ENCODE measurements at places on chromosomes 7 and 10.

GRCh38 chr7:92880212-92881090 is 44.1 kb upstream of the CDK6 start:
- peak; percentile 39 for ATAC-seq

DNA sequence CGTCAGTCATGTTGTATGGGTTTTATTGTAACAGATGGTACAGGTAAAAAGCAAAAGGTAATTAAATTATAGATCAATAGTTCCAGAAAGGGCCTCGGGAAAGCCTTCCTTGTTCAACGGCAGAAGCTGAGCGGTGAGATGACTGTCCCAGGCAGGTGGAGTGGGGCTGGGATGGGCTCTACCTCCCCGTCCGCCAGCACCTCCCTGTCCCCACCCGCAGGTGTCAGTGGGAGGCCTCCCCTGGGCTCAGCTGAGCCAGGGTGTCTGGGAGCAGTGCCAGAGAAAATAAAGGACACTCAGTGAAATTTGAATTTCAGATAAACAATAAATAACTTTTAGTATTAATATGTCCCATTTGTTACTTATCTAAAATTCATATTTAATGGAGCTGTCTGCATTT is 58.9 kb downstream of the CLRN3 start:
- ATAC-seq: no peak

- peak; percentile 64 for ATAC-seq
Observed at GRCh38 chr10:69464801-69465401, 13.6 kb downstream of the TSPAN15 start.

GRCh38 chr10:29657719-29658274 is 23.0 kb upstream of the SVIL start:
- ATAC-seq: no peak

DNA sequence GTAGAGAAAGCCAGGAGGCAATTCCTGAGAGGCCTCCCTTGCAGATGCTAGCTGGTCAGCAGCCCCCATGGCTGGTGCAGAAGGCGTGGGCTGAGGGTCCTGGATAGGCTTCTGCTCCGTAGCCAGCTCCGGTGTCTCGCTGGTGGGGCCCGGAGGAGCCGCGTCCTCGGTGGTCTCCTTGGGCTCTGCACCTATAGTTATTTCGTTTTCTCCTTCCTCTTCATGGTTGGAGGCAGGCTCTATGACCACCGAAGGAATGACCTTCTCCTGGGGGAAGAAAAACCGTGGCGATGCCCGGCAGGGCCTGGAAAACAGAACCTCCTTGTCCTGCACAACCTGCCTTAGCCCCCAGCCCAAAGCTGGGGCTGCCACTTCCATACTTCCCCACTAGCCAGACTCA is 118.3 kb upstream of the TARP start:
- no peak for ATAC-seq

DNA sequence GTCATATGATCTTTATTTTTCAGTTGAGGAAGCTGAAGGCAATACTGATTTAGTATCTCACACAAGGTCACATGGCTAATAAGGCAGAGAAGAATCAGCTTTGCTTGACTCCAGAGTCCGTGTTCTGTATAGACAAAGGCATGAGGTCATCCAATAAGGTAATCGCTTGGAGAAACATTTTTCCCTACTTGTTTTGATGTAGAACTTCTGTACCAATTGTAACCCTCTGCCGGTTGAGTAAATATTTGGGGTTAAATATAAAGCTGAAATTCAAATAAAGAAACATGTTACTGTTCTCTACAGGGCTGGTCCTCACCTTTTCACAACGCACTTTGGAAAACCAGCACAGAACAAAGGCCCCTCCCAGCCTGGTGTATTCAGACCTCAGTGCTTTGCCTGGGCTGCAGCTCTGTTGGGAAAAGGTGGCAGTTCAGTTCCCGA is 83.0 kb upstream of the INSYN2A start:
- ATAC-seq: no peak

GRCh38 chr10:13794992-13795612 is 208.3 kb downstream of the PRPF18 start:
- ATAC-seq: no peak

DNA sequence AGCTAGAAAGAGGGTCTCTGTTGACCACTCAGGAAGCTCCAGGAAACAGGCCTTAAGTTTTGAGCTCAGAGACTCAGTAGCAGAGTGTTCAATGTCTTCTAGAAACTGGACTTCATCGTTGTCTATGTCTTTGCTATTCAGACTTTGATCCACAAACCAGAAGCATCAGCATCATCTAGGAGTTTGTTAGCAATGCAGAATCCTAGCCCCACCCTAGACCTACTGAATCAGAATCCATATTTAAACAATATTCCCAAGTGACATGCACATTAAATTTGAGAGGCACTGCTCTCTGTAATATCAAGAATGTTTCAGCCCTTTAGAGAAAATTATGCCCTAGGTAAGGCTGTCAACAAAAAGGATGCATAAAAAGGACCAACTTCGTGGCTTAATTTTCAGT is 12.9 kb upstream of the OGDHL start:
- no peak for ATAC-seq

GRCh38 chr10:15223174-15223573 is 54.7 kb upstream of the NMT2 start:
- no peak for ATAC-seq

DNA sequence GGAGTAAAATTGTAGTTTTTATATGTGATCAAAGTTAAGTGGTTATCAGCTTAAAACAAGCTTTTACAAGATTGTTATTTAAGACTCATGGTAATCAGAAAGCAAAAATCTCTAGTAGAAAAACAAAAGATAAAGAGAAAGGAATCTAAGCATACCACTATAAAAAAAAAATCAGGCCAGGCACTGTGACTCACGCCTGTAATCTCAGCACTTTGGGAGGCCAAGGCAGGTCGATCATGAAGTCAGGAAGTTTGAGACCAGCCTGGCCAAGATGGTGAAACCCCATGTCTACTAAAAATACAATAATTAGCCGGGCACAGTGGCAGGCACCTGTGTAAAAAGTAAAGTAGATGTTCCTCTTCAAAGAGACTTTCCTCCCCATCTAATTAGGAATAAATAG is 265.9 kb upstream of the NRP1 start:
- no peak for ATAC-seq

DNA sequence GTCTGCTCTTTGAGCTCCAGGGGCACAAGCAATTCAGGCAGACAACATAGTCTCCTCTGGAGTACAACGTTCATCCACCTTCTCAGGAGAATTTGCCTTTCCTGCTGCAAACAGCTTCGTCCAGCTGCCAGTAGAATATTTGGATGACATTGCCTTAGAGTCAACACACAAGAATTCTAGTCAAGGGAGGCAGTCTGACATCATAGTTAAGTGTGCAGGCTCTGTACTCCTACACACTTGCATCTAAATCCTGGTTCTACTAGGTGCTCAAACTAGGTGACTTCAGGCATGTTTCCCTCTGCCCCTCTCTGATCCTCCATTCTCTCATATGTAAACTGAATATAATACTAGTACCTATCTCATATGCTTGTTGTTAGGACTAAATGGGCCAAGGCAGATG is 314.8 kb downstream of the HPSE2 start:
- peak; percentile 50 for ATAC-seq

GRCh38 chr7:103811290-103811689 is 178.2 kb downstream of the RELN start:
- no peak for ATAC-seq

DNA sequence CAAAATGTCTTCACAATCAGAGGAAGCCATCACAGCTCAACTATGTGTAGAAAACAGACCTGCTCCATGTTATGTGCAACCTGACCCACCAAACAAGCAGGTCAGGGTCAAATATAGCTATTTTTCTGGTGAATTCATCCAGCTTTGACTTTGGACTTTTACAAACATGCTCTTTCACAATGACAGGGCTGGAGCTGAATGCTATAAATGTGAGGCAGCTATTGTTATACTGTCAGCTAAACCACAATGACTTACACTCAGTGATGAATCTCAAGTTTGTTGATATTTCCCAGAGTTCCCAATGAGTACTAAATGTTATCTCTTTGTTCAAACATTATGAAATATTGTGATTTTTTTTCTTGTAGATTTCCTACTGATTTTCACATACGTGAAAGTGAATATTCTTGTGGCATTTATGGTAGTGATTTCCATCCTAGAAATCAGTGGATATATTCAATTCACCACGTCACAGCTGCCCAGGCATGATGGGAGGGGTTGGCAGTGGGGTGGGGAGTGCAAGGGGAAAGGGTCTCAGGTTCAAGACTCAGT is 2.5 kb upstream of the ITIH2 start:
- ATAC-seq: no peak

GRCh38 chr7:24291271-24291670 is 7.3 kb downstream of the NPY start:
- no peak for ATAC-seq

DNA sequence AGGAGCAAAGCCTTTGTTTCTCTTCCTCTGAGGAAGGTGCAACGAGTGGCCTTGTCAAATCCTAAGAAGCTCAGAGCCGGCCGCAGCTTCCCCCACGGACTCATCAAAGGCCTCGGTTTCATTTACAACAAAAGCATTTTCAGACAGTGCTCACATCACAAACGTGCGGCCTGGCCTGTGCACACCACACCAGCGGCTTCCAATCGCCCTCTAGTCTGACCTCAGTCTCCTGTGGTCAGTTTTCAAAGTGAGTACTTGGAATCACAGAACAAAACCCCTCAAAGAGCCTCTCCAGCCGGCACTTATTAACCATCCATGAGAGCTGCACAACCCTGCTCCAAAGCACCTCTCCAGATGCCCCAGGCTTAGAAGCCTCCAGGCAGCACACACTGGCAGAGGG is 3.3 kb downstream of the RADIL start:
- no peak for ATAC-seq

GRCh38 chr7:107076781-107077698 is 32.5 kb downstream of the PRKAR2B start:
- peak; percentile 53 for ATAC-seq

- ATAC-seq: no peak
Observed at GRCh38 chr10:19825700-19826099, 9.5 kb downstream of the PLXDC2 start.

DNA sequence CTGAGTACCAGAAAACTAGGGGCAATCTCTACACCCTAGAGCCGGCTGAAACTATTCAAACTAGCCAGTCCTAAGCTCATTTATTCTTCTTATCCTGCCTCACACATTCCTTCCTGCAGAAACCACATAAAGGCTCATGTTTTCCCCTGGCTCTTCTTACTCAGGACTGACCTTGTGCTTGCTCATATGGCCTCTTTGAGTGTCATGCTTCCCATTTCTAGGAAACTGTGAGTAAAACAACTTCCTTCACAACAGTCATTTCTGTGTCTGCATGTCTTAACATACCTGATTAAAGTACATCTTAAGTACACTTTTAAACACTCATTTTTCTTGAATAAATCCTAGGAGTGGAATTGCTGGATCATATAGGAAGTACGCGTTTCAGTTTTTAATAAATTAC is 52.3 kb upstream of the KIAA1217 start:
- no peak for ATAC-seq

- no peak for ATAC-seq
Observed at GRCh38 chr10:109587366-109587765, 335.9 kb downstream of the XPNPEP1 start.

DNA sequence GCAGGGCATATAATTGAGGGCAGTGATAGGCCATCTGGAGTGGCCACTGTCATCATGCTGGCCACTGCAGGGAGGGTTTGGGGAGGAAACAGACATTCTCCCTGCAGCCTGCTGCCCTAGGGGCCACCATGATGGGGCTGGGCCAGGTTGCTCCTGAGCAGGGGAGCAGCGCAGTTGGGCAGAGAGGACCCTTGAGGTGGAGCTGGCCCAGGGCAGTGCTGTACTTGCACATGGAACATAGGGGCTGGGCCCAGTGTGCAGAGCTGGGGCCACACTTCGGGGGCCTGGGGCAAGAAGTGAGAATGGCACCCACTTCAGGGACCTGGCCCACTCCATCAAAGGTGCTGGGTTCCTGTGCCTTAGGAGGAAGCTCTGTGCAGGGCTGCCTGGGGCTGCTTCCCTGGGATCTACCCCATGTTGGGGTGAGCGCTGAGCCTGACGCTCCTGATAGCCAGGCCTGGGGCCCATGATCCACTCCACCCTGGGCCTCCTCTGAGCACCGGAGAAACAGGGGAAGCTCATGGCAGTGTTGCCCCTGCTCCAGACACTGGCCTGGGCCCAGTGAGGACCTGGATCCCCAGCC is 21.3 kb upstream of the NUB1 start:
- no peak for ATAC-seq

GRCh38 chr7:130063036-130063435 is 7.3 kb upstream of the KLHDC10 start:
- ATAC-seq: no peak

- no peak for ATAC-seq
Observed at GRCh38 chr10:95229724-95230627, 35.9 kb downstream of the ACSM6 start.

GRCh38 chr10:119524720-119525070 is 17.8 kb downstream of the RGS10 start:
- ATAC-seq: no peak

DNA sequence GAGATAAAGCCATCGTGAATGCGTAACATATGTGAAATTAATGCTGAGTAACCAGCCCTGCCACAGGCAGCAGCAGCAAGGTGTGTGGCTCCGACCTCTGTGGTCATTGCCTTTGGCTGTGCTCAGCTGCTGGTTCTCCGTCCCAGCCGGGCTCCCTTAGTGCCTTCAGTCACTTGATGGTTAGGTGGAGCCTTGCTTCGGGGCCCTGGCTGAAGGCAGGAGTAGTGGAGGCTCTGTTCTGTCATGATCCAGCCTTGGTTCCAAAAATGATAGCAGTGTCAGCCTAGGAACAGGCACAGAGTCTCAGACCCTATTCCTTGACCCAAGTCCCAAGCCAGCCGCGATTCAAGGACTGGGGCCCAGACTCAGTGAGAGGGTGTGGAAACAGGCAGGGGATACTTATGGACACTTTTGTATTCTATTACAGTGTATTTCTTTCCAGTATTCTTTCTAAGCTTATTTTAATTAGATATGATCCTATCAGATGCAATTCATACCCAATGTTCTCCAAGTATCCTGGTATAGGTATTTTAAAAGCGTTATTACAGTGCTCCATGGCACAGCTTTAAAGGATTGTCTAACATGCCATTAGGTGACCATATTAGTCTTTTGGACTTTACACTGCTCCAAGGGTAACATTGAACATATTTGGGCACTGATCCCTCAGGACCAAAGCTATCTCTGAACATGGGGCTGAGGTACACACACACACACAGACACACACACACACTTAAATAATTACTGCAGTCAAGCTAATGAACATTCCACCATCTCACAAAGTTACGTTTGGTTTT is 9.0 kb downstream of the SCART1 start:
- no peak for ATAC-seq

GRCh38 chr10:5891009-5891408 is 966 bp downstream of the FBH1 start:
- ATAC-seq: no peak
